NCI-H1105 treated with DMSO at 0.1 percent for 48 hours (cell line): ENCODE measurements at places on chromosomes 7 and 10.
A peak's percentile ranks its signal among the peaks of the same experiment; 100 is the strongest.

GRCh38 chr10:132203256-132204077 is 16.7 kb downstream of the DPYSL4 start:
- no peak for DNase-seq

DNA sequence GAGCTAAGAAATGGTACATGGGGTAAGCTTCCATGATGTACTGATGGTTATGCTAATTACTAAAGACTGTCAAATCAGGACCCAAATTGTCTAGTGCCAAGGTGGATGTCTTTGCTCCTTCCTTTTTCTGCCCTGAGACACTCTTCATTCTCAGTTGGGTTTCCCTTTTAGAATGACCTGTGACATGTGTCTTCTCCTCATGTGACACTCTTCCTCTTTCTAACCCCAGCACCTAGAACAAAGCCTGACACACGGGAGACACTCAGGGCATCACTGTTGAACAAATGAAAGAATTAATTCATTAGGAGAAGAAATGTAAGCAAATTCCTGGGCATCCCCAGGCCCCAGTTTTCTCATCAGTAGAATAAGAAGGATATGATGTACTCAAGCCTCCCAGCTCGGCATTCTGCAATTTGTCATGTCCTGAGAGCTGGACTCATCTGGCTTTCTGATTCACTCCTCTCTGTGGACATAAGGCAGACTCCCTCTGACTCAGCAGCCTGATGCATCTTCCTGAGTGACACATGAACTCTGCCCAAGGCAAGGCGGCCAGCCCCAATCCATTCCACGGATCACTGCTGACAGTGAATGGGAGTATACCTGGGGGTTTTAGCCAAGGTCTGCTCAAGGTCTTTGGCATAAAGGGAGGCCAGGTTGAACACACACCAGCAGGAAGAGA is 473.8 kb downstream of the KCNMA1 start:
- no peak for DNase-seq

GRCh38 chr7:117582219-117582704 is 102.4 kb downstream of the CFTR start:
- no peak for DNase-seq

DNA sequence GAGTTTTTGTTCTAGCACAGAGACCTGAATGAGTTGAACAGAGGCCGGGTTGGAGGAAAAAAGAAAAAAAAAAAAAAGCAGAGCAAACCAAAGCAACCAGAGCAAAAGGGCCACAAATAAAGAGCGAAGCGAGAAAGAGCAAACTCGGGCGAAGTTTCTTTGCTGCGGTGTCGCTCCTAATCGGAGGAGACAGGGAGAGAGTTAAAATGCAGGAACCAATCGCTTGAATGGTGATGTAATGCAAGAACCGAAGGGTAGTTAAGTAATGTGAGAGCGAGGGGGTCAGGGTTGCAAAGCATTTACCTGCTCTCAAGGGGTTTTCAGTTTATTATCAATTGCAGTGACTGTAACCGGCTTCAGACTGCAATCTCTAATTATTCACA is 271.7 kb downstream of the TRIL start:
- no peak for DNase-seq

- DNase-seq: no peak
These were observed 604.5 kb upstream of the STEAP1 start for GRCh38 chr7:89549768-89550167.

GRCh38 chr7:30923774-30924413 is 12.2 kb downstream of the AQP1 start:
- no peak for DNase-seq

GRCh38 chr10:130109796-130110245 is 809 bp downstream of the C10orf143 start:
- peak; percentile 69 for DNase-seq

- peak; percentile 34 for DNase-seq
These were observed 58.5 kb downstream of the LGI1 start for GRCh38 chr10:93816123-93816747.

- DNase-seq: no peak
These were observed 47.2 kb downstream of the XPNPEP1 start for GRCh38 chr10:109875828-109876821.

DNA sequence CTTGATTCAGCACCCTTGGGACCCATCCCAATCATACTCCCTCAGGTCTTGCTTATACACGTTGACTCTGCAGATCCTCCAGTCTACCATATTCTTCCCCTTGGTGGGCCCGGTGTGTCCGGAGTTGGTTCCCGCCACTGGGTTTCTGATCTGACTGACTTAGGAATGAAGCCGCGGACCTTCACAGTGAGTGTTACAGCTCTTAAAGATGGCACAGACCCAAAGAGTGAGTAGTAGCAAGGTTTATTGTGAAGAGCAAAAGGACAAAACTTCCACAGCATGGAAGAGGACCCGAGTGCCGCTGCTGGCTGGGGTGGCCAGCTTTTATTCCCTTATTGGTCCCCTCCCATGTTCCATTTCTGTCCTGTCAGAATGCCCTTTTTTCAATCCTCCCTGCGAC is 5.9 kb upstream of the GDF10 start:
- no peak for DNase-seq

GRCh38 chr10:107806026-107806425 is 641.5 kb upstream of the SORCS1 start:
- no peak for DNase-seq

DNA sequence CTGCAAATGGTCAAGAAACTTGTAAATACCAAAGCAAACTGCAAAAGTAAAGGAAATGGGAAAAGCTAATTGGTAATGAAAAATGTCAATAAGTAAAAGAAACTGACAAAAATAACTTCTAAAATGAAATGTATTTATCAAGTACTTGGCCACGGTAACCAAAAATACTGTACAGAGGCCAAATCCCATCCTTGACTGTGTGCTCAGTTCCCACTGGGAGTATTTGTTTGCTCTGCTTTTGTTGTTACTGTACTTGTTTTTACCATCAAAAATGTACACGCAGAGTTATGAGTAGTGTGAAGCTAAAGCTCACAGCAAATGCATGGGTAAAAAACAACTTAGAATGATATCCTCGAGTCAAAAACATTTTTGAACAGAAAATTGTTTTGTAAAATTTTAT is 31.1 kb downstream of the ENKUR start:
- no peak for DNase-seq

GRCh38 chr7:128003167-128003566 is 28.1 kb downstream of the LRRC4 start:
- DNase-seq: no peak

DNA sequence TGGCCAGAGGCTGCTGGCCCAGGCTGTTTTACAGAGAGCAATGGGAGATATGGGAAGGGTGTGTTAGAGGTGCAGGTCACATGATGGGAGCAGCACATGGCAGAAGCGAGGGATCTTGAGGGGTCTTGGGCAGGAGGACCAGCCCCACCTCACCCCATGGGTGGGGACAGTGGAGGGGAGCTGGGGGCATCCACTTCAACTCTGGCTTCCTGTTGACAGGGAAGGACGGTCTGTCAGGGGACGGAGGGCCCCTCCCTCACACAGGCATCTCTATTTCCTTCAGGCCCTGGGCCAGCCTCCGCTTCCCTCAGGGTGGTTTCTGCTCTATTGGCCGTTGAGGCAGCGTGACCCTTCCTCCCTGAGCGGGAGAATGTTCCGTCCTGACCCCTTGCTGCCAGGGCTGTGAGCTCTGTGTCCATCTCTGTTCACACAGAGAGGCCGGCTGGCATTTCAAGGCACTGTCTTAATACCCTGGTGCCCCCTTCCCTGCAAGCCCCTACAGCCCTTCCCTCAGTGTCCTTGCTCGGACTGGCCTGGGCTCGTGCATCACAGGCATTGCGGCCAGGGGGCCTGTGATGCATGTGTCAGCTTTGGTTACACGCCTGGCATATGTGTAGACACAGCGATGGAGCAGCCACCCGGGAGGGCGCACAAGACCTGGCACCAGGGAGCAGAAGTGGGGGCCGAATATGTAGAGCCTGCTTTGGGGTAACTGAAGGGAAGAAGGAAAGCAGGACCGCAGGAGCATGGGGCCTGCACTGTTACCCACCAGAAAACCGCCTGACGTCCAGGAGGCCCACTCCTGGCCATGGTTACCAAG is 31.8 kb downstream of the RAMP3 start:
- no peak for DNase-seq

DNA sequence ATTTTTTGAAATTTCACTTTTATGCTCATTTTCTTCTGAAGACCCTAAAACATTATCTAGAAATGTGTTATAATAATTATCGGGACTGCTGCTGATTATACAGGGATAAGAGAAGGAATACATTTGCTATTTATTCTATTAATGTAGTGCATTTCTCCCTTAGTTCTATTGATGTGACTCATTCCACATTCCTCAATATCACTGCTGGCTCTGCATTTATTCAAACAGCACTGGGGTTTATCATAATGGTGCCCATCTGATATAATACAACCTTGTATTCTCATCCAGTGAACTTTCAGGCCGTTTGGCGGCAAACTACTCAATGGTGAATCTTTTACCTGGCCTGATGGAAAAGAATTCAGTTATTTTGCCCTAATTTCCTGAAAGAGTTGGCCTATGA is 7.8 kb downstream of the KCND2 start:
- DNase-seq: no peak

- no peak for DNase-seq
These were observed 25.9 kb downstream of the ELFN1 start for GRCh38 chr7:1695800-1696454.

DNA sequence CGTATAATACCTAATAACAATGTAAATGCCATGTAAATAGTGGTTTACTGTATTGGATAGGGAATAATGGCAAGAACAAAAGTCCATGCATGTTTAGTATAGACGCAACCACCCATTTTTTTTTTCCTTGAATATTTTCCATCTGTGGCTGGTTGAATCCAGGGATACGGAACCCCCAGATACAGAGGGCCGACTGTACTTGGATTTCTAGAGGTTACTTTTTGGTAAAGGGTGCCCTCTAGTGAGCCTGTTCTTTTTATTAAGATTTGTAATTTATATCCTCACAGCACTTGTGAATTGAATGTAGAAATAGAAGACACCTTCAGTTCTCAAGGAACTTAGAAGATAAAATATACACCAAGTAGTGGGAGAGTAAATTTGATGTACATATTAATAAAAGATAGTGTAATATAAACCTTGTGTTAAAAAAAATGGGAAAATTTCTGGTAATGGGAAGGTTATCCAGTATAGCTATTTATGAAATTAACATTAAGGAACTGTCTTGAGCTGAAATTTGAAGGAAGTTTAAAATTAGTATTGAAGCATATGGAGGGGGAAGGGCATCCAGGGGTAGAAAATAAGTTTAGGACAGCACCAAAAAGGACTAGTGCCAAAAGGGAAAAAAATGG is 32.0 kb downstream of the EXOC6 start:
- peak; percentile 43 for DNase-seq

DNA sequence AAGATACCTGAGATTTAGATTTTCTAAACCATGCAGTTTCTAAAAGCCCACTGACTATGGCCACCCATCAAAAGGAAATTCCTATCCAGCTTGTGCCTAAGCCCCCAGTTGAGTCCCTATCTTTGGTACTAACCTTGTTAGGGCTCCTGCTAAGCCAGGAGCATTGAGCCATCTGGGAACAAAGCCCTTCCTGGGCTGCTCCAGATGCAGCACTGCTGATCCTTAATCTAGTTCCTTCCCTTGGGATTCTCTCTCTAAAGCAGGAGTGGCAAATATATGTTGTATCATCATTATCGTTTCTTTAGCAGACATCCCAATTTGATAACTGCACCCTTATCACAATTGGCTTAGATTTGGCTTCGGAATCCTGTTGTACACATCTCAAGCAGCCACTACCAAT is 24.7 kb upstream of the PDLIM1 start:
- DNase-seq: no peak

GRCh38 chr10:20892796-20893195 is 4.3 kb downstream of the NEBL start:
- no peak for DNase-seq

DNA sequence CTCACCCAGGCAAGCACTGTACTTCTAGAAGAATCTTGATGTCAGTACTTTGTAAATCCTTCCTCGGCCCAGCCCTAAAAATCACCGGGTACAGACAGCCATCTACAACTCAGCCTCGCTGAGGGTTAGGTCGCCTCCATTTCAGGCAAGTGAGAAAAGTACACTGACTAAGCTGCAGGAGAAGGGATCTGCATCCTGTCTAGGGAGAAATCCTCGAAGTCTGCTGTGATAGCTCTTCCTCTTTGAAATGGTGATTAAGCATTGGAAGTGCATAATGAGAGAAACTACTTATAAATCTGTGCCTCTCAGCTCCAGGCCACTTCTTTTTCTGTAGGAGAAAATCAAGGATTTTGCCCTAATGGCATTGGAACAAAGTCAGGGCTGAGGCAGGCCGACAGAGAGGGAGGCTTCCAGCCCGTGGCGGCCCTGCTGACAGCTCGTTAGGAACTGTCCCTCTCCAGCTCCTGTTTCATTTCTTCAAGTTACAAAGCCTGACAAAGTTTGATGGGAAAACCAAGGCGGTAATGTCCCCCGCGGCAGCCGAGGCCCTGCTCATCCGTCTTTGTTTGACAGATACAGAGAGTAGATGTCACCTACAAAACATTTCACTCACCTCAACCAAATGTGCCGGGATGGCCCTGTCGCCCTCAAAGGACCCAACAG is 14.1 kb upstream of the GOT1 start:
- DNase-seq: no peak

- no peak for DNase-seq
These were observed 243.7 kb downstream of the INHBA start for GRCh38 chr7:41459183-41459582.

GRCh38 chr7:32412471-32412870 is 77.7 kb downstream of the LSM5 start:
- DNase-seq: no peak

DNA sequence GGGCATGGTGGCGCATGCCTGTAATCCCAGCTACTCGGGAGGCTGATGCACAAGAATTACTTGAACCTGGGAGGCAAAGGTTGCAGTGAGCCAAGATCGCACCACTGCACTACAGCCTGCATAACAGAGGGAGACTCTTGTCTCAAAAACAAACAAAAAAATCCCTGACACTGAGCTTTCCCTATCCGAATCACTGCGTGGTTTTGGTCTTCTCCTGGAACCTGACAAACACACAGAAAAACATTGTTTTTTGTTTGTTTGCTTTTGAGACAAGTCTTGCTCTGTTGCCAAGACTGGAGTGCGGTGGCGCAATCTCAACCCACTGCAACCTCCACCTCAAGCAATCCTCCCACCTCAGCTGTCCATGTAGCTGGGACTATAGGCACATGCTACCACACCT is 50.4 kb upstream of the PTPRN2 start:
- DNase-seq: no peak

- DNase-seq: peak; percentile 3
These were observed 904 bp downstream of the R3HCC1L start for GRCh38 chr10:98135222-98135899.

DNA sequence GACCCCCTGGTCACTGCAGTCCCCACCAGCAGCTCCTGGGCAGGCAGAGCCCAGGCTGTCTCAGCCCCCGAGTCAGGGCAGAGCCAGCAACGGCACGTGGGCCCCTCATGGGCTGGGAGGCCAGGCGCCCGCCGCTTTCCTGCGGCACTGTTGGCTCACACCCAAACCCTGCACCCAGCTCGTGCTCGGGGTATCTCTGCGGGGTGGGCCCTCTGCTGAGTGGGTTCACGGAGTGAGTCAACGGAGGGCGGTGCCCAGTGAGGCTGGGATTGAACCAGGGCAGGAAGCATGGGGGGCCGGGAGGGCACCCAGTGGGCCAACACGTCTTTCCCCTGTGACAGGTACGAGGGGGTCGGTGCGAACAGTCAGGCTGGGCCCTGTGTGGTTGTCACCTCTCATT is 28.9 kb downstream of the ADAP1 start:
- DNase-seq: no peak
